Natural killer cell treated with Interleukin-12 subunit alpha and Interleukin-12 subunit beta and Interleukin-15 and Interleukin-18, amount 100 ng/mL, for 72 hours (primary cell): ENCODE measurements at places on chromosomes 16 and 17.

- no peak for DNase-seq
Observed at GRCh38 chr17:57995076-57995956, 7.3 kb upstream of the VEZF1 start.

DNA sequence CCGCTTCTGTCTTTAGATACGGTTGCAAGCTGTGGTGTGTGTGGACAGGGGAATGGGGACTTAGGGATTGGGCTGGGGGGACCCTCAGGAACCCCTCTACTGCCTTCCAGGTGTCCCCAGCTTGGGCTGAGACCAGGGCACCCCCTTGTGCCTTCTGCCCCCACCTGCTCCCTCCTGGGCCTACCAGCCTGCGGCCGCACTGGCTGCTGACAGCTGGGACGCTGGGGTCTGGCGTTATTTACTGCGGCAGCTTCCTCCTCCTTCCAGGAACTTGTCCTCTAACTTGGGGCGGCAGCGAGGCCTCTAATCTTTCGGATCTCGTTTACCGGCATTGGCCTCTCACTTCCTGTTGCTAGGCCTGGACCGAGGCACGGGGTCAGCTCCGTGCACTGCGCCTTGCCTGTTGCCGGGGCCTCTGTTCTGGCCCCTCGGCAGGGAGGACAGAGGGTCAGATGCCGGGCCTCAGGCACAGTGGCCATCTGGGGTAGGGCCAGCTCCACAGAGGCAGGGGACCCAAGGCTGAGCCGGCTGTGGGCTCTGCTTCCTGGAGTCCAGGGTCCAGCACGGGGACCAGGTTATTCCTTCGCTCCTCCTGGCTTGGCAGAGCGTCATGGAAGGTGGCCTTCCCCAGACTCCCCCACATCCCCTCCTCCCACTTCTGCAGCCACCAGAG, 31.8 kb downstream of the TMEM235 start:
- no peak for DNase-seq

- DNase-seq = peak; percentile 90
Observed at GRCh38 chr17:7394452-7395191, at the start of gene PLSCR3. PLSCR3 (minus strand) TSS chr17:7394525; CDS start chr17:7394110, 415 bp downstream.

DNA sequence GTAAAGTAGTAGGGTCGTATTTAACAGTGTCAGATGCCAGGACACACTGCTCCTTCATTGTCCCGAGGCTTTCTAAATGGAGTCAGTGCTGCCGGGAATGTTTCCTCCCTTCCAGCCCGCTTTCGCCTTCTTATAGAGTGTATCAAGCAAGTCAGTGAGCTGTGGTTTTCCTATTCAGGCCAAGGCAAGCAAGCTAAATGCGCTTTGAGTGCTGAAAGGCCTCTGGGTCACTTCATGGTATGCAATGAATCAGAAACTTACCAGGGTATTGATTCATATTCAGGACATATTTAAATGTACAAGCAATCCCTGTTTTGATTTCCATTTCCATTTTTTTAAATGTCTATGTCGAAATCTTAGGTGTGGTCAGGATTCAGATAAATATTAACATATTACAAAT, 327.9 kb upstream of the SOX9 start:
- DNase-seq = no peak

DNA sequence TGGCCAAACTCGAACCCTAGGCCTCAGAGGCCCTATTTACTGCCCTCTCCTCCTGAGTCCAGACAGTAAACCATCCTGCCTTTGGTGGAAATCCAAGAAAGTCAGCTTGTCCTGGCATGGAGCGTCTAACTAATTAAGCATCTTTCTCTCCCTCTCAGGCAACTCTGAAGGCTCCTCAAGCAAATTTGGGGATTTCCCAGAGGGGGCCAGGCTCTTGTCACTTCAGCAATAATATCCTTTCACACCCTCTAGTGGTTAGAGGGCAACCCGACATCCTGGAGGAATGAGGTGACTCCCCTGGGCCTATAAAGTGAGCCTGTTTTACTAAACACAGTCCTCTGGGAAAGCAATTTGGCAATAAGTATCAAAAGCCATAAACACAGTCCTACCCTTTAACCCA, 60.4 kb downstream of the NOG start:
- DNase-seq = no peak

GRCh38 chr16:15874745-15875314, 13.6 kb downstream of the CEP20 start:
- DNase-seq = no peak

DNA sequence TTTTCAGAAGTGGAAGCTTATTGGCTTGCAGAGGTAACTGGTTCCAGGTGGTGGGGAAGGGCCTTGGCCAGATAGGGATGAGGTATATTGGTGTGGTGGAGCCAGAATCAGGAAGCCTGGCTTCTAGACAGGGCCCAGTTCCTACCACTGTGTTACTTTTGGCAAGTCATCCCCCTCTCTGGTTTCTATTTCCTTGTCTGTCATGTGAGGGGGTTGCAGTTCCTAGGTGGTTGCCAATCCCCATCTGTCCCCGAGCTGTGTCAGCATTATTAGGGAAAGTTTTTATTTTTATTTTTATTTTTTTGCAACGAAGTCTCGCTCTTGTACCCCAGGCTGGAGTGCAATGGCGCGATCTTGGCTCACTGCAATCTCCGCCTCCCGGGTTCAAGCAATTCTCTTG, 3.0 kb downstream of the SMCR8 start:
- no peak for DNase-seq

DNA sequence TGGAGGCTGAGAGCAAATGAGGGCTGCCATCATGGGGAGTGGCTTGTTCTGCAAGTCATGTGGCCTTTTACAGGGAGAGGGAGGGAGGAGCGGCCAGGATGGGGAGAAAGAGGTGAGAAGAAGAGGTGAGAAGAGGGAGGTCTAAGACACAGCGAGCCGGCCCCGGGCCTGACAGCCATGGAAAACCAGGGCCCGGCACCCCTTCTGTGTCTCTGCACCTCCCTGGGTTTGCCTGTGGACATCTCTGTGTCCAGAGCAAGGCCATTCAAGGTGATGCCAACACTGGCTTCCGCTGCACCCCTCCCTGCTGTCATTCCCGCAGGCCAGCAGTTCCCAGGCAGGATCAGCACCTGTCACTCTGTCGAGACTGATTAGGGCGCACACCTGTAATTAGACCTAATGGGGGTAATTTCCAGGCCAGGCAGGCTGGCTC, 75.6 kb downstream of the MGAT5B start:
- no peak for DNase-seq

DNA sequence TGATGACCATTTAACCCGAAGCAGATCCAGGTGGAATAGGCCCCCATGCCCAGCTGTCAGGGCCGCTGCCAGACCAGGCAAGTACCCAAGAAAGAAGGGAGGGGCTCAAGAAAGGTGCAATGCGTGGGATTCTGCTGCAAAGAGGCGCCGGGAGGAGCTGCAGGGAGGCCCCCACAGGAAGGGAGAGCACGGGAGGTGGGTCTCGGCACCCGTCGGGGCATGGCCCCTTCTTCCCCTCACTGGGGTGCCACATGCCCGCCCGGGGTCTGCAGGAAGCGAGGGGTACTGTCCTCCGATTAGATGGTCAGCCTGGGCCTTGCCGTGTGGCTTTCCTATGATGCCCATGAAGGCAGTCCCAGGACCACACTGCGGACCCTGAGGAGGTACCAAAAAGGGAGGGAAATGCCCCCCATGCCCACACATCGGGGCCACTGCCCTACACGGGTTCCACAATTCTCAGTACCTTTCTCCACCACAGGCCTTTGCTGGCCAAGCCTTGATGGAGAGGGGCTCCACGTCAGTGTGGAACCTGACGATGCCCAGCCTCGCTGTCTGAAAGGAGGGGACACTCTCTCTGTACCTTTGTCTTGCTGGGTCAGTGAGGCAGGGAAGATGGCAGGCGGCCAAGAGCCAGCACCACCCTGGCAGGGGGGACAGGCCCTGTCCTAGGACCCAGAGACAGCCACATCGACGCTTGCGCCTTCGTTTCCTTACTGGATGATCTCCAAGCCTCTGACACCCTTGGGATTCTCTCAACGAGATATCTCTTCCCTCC, 45.5 kb upstream of the DNAH17 start:
- DNase-seq = no peak

DNA sequence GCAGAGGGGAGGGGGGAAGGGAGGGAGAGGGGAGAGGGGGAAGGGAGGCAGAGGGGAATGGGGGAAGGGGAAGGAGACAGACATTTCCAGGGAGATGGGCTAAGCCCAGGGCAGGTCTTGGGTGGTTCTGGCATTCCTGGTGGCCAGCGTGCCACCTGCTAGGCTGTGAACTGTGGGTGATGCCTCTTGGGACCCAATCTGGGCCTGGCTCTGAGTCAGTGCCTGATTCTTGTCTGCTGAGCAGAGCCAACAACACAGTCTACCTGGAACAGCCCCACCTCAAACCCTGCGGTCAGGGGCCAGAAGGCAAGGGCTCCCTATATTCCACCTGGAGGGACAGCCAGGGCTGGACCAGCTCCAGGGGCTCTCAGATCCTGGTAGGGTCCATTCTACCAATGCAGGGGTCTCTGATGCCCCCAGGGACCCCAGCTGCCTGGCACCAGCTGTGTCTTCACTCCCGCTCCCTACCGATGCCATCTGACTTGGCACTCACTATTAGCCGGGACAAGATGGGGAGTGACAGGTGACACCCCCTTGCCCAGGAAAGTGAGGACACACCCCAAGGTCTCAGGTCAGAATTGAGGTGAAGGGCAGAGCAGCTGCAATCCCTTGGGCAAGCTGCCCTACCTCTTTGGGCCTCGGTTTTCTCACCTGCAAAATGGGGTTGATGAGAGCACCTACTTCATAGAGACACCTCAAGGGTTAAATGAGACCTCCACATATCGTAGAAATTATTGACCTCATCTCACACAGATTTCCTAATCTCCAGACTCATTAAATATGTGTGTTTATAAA, 87.2 kb downstream of the LITAF start:
- no peak for DNase-seq

GRCh38 chr17:73365301-73365874, 53.6 kb upstream of the CDC42EP4 start:
- DNase-seq = no peak

DNA sequence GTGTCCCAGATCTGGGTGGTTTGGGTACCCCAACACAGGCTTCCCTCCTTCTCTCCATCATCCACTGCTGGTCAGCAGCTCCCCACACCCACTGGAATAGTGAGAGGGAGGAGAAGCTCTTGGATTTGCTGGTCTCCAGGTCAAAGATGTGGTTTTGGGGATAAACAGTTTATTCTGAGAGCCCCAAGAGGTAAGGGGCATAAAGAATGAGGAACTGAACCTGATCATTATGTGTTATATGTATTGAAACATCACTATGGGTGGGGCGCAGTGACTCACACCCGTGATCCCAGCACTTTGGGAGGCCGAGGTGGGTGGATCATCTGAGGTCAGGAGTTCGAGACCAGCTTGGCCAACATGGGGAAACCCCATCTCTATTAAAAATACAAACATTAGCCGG, 3.9 kb downstream of the DPEP2 start:
- DNase-seq = no peak

- DNase-seq = peak; percentile 75
Observed at GRCh38 chr16:66746682-66747081, 4.7 kb downstream of the DYNC1LI2 start.

GRCh38 chr16:65260746-65261145, 138.9 kb upstream of the CDH11 start:
- DNase-seq = no peak

DNA sequence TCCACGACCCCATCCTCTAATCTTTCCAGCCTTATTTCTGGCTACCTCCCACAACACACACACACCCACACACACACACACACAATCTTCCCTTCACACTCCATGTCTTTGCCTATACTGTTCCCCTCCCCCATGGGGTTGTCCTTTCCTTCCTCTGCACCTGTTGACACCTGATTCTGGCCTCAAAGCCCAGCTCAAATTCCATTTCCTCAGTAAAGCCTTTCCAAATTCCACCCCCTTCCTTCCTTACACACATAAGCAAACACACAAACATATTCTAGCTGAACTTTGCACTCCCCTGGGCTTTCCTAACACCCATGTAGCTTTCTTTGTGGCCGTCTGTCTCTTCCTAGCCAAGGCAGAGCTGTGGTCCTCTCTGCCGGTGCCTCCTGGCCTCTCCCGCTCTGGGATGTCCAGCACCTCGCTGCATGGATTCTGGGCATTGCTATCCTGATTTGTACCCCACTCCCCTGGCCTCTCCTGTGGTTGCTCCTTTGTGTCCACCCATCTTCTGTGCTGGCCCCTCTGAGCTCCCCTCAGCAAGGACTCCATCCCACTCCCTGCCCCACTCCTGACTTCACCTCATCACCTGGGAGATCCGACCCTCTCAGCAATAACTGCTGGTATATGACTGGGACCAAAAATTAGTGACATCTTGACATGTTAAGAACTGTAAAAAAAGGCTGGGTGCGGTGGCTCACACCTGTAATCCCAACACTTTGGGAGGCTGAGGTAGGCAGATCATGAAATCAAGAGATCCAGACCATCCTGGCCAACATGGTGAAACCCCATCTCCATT, 8.4 kb upstream of the SRCIN1 start:
- DNase-seq = no peak

- peak; percentile 38 for DNase-seq
Observed at GRCh38 chr17:17494870-17495535, 1.2 kb downstream of the RASD1 start.

- peak; percentile 77 for DNase-seq
Observed at GRCh38 chr17:68011199-68011665, 15.0 kb upstream of the C17orf58 start.

DNA sequence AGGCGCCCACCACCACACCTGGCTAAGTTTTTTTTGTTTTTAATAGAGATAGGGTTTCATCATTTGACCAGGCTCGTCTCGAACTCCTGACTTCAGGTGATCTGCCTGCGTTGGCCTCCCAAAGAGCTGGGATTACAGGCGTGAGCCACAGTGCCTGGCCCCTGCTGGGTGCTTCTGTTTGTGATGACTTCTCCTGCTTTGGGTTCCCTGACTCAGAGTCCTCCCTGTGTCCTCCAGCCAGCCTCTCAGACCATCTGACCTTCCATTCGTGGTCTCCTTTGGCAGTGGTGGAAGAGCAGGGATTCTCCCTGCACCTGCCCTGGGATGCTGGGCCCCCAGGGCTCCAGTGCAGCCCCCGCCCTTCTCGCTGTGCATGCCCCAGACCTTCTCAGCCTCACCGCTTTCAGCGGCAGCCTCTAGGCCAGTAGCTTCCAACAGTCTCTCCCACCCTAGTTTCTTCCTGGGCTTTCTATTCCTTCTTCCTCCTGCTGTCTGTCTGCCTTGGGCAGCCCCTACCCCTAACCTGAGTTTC, 13.2 kb downstream of the BEAN1 start:
- DNase-seq = no peak

DNA sequence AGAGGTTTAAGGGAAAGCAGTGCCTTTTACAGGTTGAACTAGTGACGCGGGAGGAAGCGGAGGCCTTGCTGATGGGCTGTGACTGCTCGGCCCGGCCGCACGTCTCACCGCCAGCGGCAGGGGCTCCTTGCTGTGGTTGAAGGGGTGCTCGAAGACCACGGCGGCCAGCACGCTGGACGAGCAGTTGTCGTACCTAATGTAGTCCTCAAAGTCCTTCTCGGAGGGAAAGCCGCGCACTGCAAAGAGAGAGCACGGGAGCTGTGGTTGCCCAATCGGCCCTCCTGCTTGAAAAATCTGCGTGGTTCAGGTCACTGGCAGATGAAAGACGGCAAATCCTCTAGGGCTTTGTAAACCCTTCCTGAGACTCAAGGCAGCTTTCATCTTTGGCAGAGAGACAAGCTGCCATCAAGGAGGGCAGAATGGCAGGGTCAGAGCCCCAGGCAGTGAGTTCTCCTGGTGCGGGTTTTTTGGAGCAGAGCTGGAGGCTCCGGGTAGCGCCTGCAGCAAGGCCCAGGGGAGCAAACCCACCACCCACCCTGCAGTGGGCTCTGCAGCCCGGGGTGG, 16.1 kb downstream of the ABCA3 start:
- no peak for DNase-seq

- peak; percentile 65 for DNase-seq
Observed at GRCh38 chr16:56279132-56279531, 87.8 kb downstream of the GNAO1 start.

- DNase-seq = no peak
Observed at GRCh38 chr17:81207610-81208581, 14.9 kb downstream of the CEP131 start.
